ENCODE measurements at places on chromosomes 7 and 10. TPM values are rescaled to one million over a fixed set of nuclear protein-coding genes. Genes with fewer than 3 reads are reported as not detected.
A peak's percentile ranks its signal among the peaks of the same experiment; 100 is the strongest.

GRCh38 chr7:37173670-37174069, 275.0 kb downstream of the ELMO1 start:
- DNase-seq = no peak

GRCh38 chr10:86953747-86954680, 3.4 kb downstream of the MMRN2 start:
- no peak for DNase-seq

DNA sequence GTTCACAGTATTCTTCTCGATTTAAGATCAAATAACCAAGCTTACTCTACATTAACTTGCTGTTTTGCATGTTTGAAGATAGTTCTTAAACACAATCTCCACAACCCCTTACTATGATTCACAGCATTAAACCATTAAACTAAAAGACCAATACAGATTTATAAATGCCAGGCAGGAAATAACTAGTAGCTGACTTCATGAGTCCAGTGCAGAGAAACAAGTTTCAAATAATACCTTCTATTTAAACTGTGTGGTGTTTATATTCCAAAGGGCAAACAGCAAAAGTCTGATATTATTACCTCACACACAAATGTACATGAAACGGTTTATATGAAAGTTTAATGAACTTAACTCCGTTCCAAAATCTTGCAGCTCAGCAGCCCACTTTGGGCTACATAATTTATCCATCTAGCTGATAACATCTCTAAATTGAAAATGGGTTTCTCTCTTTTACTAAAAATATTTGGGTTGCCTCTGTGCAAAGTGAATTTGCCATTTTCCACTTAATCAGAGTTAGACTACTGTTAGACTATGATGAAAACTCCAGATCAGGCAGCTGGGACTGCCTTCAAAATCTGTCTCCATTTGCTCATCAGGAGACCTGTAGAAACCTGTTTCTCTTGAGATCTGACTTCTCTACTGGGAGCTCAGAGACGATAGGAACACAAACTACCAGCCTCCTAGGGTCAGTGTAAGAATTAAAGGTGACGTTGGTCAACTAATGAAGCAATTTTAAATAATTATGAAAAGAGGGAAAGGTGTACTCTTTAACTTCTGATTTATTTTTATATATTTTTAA, 287.3 kb downstream of the FZD1 start:
- no peak for DNase-seq

- peak; percentile 81 for DNase-seq
Measured at GRCh38 chr10:63798599-63799498, 277.6 kb downstream of the REEP3 start.

GRCh38 chr7:103651593-103652377, 205.8 kb upstream of the SLC26A5 start:
- DNase-seq = no peak

GRCh38 chr7:12244129-12244528, 33.0 kb downstream of the TMEM106B start:
- DNase-seq = no peak

GRCh38 chr10:92052741-92053140, 129.2 kb downstream of the BTAF1 start:
- DNase-seq = no peak

- DNase-seq = no peak
Measured at GRCh38 chr10:47326306-47326926, 4.2 kb downstream of the GDF2 start.

DNA sequence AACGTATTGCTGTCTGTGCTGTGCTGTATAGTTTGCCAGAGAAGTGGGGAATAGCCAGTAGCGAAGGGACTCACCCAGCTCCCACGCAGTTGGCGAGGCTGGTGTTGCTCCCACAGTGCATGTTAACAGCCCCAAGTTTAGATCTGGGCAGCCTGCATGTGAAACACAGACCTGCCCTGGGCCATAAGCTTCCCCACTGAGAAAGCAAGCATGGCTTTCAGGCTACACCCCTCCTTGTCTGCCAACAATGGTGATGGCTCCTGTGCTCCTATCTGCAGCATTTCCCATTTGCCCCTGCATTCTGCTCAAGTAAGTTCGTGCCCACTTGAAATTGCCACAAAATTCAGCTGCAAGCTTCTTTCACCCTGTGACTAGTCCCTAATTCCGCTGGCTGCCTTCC, 57.5 kb downstream of the IPMK start:
- no peak for DNase-seq

DNA sequence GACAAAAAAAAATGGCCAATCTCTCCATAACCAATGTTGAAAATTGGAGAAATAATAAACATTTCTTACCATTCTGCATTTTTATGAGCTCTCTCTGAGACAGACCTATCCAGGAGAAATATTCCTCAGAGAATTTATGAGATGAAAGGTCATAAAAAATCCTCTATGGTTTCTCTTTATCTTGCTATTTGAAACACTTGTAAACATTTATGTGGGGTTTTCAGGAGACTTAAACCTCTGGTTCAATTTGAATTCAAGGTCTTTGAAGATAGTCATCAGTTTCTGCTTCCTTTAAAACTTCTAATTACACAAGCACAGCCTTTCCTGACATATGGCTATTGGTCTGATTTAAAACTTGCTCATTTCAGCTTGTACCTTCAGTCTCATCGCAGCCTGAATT, 78.5 kb upstream of the APBB1IP start:
- DNase-seq = no peak

DNA sequence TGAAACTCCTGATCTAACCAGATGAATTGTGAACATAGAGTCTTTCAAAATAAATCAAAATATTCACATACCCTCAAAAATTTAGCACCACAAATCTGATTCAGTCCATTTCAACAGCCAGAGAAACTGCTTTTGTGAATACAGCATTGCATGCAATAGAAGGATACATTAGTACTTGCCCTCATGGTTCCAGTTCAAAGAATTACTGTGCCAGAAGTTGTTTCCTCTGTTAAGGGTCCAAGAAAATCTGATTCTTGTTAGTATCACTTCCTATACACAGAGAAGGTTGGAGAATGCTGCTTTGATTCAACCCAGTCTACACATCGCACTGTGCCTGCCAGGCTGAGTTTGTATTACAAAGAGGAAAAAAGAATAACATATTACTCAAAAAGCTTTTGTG, 115.6 kb downstream of the TFEC start:
- DNase-seq = no peak

DNA sequence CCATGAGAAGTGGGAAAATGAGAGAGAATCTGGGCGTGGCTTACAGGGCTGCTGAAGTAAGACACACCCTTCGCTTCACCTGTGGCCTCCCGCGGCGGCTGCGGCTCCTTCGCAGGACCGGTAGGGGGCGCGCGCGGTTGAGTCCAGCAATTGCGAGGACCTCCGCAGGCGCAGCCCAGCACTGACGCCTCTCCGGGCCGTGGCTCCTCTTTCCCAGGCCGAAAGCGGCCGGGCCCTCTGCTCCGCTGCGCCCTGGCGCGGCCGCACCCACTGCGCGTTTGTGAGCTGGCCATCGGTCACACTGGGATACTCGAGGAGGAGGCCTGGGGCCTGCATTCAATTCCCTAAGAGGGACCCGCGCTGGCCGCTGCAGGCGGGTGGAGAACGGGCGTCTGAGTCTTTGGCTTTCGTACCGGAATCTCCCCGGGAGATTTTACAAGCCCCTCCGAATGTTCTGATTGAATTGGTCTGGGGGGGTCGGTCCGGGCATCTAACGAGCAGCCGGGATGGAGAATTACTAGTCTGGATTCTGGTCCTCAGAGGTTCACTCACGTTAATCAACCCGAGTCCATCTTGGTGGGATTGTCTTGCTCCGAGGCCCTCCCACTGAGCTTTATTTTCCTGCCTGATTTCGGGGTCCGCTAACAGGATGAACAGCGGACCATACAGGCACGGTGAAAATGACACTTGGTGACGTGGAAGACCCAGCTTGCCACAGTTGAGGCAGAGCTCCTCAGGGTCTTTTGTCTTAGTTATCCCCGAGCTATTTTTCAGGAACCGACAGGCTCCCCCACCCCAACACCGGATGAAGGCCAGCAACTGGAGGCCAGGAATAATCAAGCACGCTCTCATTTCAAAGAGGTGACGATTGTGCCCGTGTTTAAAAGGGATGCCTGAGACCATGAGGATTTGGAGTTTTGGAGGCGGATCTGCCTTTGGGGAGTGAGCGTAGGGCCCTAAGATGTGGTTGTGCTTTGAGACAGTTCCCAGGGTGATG, at the start of gene LRRD1:
TSS of gene LRRD1 (minus strand) at position 215 of the 997 bp plus-strand sequence. CDS start 13,940 bp downstream, outside the sequence.
- DNase-seq = peak; percentile 37

The PARD3 gene
- 76.4 TPM for total RNA-seq

The SYCE1 gene
- 0.27 TPM for total RNA-seq

The VAX1 gene
- total RNA-seq = not detected

The FXYD4 gene
- total RNA-seq = not detected

The STOX1 gene
- total RNA-seq = 0.21 TPM

The PNLIPRP2 gene
- total RNA-seq = not detected
